ENCODE measurements at places on chromosomes 1 and 21.

DNA sequence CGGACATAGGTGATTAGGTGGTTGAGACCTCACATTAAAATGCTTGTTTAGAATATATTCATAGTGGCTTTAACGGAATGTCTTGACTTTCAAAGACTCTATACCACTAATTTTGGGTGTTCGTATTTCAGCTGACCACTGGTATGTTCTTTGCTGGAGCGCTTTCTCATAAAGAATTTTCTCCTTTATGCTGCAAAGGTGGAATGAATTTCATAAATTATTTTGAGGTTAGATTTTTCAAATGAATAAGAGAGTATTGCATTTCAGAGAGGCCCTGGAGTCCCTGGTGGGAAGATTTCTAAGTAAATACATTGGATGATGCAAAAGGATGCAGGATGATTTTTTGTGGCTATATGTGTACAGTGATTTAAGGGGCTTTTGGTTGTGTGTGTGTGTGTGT, 55.8 kb downstream of the HUNK start:
- DNase-seq = no peak

- no peak for DNase-seq
These were observed 349.6 kb downstream of the MATN1 start for GRCh38 chr1:30373471-30374399.

DNA sequence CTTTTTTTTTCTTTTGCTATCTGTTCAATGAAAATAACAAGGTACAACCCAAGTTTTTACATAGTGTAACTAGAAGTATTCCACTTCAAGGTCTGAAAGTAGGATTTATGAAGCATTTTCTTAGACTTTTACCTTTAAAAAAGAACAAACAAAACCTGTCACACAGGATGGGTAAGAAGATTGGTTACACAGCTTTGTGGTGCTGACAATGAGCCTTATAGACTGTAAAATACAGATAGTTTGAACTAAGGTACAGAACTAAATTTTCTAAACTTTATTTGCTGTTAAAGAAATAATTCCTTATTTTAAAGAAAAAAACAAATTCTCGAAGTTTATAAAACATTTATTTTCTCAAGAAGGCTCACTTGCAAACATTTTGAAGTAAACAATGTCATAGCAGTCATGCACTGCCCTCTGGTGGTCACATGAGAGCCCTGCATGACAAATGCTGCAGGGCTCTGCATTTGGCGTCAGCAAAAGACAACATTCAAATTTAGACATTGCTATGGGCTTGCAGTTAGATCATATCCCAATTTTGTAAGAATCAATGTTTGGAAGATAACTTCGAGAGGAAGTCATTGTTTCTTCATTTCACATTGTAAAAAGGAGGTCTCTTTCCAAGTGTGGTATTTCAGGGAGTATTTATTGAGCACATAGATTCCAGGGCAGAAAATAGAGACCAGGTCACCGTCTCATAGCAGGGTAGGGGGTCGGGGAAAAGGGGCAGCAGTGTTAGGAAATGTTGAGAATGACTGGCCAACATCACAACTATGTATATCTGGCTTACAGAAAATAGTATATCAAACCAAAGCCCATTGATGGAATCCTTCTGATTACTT, 115.3 kb upstream of the FMN2 start:
- DNase-seq = peak; percentile 37

- DNase-seq = no peak
These were observed 982.3 kb downstream of the ADGRL2 start for GRCh38 chr1:82783044-82783443.

DNA sequence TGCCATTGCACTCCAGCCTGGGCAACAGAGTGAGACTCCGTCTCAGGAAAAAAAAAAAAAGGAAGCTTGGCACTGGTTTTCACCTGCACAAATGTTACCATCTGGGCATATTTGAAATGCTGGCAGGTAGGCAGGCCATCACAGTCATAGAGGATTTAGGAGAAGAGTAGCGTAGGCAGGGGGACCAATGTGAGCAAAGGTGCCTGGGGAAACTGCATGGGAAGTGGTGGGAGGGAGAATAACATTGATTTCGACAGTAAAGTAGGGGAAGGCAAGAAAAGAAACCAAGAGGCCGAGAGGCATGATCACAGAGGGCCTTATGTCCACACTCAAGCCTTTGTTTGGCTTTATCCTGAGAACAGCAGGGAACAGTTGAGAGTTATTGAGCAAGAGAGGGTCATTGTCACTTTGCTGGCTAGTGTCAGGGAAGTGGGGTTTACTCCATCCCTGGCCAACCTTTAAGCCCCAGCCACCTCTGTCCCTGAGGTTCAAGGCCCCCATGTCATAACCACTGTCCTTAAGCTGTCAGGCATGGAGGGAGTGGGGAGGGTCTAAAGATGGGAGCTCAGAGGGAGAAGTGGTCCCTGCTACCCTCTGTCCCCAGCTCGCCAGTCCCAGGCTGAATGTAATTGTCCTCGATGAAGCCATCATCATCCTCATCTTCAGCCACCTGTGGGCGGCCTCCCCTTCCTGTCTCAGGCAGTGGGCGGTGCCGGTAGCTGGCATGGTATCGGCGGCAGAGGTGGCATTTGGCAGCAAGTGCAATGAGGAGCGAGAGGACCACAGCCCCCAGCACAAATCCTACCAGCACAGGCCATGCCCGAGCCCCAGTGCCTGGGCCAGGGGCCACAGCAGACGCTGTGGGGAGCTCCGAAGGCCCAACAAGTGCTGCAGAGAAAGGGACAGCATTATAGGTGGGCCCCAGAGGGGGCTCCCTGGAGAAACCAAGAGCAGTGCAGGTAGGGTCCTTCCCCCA, 2.9 kb downstream of the C1orf210 start:
- DNase-seq = no peak

DNA sequence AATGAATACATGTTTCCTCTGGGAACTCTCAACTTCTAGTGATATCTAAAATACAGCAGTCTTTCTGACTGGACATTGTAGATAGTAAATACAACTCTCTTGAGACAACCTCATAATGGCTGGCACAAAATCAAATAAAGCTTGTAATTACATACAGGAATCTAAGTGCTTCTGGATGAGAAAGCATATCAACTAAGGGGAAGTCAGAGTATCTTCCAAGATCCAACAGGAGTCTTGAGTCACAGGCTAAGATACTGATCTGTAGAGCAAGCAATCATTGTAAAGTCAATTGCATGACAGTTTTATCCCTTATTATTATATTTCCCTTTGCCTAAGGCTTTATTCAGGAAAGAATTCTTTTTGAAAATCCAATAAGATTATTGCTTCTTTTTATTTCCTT, 249.9 kb downstream of the LRRIQ3 start:
- no peak for DNase-seq

GRCh38 chr1:94022471-94023189, 98.3 kb downstream of the ABCA4 start:
- no peak for DNase-seq

- peak; percentile 52 for DNase-seq
These were observed 180.3 kb downstream of the DISC1 start for GRCh38 chr1:231806623-231807495.

DNA sequence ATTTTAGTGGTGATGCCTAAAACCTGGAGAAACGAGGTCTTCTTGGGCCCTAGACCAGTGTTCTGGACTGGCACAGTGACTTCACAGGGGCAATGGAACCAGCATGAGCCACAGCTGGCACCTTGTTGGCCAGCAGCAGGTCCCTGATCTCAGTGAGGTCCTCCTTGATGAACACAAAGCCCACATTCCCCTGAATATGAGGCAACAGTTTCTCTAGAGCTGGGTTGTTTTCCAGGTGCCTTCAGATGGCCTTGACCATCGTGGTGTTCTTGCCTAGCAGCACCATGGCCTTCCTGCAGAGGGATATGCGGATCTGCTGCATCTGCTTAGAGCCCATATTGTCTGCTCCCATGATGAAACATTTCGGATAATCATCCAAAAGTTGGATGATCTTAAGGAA, 44.9 kb upstream of the RAB3GAP2 start:
- no peak for DNase-seq

DNA sequence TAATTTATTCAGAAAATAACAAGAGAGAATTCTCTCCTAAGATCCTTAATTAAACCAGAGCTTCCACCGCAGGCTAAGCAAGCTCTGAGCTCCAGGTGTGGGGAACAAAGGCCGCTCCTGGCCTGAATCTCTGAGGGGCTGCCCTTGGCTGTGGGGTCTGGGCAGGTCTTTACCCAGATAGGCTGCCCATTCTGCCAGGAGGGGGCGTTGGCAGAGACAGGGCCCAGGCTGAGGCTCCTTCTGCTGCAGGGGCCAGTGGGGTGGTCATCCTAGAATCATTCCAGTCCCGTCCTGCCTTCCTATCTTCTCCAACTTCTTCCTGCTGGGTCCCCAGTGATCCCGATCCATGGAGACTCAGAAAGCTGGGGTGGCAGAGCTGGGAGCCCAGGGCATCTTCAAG, 82.9 kb upstream of the POU3F1 start:
- no peak for DNase-seq

GRCh38 chr1:63829349-63830327, 55.8 kb downstream of the ROR1 start:
- DNase-seq = no peak

DNA sequence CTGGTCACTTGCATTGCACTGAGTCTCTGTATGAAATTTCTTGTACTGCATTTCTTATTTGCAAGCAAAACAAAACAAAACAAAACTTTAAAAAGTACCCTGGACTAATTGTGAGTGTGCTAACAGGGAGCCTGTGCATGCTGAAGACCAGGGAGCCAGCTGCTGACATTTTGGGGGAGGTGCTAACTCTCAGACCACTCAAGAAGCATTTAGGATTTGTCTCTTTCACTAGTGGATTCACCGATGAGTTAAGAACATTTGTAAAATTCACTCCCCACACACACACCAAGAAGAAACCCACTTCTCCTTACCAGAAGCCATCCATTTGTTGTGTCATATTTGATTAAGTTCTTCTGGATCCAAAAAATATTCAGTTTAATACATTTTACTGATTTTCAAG, 95.7 kb upstream of the C1orf105 start:
- no peak for DNase-seq

- no peak for DNase-seq
These were observed 335.3 kb upstream of the KAZN start for GRCh38 chr1:14263225-14263624.

GRCh38 chr1:65440915-65441314, 20.4 kb downstream of the LEPR start:
- no peak for DNase-seq

DNA sequence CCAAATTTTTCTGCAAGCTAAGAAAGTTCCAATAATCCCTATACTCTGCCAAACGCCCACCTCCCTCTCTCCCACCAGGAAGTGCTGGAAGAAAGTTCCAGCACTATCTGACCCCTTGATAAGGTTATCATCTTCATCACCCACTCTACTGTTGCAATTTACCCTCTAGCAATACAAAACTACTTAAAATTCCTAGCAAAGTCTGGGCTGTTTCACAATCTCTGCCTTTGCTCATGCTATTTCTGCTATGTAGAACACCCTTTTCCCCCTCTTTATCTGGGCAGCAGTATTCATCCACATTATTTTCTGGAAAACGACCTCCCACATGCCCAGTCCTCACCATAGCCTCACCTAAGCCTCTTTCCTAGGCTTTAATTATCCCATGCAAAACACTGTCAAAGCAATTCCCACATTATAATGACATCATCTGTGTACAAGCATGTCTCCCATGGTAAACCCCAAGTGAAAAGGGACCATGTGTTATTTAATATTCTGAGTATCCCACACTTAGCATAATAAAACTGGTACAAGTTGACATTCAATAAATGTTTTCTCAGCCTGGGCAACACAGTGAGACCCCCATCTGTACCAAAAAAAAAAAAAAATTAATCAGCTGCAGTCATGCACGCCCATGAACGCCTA, 12.0 kb downstream of the F11R start:
- no peak for DNase-seq

DNA sequence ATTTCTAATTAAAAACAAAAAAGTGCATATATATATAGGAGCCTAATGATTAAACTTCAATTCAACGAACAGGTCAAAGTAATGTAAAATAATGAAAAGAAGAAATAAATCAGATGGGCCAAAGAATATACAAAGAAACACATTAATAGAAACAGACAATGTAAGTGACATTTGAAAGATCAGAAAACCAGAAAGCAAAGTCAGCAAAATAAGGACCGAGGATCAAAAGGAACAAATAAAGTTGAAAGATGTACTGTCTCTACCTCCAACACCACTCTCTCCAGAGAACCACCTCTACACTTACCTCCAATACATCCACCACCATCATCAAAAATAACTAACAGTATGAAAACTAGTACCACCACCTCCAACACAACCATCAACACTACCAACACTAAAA, 1226.3 kb upstream of the NCAM2 start:
- no peak for DNase-seq

DNA sequence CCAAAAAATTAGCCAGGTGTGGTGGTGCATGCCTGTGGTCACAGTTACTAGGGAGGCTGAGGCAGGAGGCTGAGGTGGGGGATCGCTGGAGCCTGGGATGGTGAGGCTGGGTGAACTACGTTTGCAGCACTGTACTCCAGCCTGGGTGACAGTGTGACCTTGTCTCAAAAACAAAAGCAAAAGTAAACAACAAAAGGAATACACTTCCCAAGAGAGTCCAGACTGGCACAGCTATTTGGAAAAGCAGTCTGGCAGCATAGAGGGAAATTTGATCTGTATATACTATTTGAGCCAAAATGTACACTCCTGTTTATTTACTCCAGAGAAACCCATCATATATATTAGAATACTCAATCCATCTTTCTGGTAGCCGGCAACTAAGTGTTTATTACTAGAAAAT, 107.0 kb upstream of the HMCN1 start:
- DNase-seq = no peak

GRCh38 chr1:59477286-59477685, 180.4 kb downstream of the FGGY start:
- DNase-seq = no peak

DNA sequence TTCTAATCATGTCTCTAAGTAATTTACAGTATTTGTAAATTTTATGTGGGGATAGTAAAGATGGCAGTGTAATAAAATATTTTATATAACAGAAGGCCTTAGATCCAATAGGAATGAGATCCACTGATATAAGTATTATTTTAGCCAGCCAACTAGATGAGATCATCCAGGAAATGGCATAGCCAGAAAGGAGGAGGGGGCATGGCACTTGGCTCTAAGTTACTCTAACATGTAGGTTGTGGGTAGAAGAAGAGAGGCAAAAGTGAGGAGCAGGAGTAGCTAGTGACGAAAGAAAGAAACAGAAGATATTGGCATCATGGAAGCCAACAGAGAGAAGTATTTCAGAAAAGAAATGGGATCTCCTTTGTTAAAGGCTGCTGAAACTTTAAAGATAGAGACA, 426.1 kb downstream of the PTPRC start:
- DNase-seq = no peak

- DNase-seq = no peak
These were observed 4.5 kb downstream of the MAP7D1 start for GRCh38 chr1:36160388-36160948.
